ENCODE measurements at places on chromosomes 3 and 15.

GRCh38 chr3:64179249-64179648 lies 46.0 kb downstream of the PRICKLE2 start:
- DNase-seq: no peak

DNA sequence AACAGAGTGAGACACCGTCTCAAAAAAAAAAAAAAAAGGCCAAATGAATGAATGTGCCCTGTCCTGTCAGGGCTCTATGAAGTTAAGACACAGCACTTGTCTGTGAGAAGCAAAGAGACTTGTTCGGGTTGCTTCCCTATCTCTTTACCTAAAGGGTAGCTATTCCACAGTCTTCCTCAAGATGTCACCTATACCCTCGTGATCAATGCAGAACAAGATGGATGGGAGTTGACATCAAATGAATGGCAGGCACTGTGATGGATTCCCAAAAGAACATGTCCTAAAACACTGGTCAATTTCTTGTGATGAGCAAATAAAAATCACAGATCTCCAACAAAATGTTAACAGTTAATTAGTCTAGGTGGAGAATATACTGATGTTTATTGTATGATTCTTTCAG lies 9.5 kb downstream of the TADA3 start:
- DNase-seq: no peak

DNA sequence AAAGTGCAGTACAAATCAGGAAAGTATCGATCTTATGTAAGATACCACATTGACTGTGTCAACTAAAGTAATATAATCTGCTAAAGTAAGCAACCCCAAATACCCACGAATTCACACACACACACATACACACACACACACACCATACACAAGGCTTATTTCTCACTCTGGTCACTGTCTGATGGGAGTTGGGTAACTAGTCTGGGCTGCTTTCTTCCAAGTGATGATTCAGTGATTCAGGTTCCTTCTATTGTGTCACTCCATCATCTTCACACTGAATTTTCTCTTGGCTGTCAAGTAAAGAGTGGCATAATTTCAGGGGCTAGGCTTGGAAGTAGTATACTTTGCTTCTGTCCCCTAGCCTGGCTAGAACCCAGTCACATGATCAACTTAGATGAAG lies 104.8 kb upstream of the CCDC54 start:
- DNase-seq: peak; percentile 19

DNA sequence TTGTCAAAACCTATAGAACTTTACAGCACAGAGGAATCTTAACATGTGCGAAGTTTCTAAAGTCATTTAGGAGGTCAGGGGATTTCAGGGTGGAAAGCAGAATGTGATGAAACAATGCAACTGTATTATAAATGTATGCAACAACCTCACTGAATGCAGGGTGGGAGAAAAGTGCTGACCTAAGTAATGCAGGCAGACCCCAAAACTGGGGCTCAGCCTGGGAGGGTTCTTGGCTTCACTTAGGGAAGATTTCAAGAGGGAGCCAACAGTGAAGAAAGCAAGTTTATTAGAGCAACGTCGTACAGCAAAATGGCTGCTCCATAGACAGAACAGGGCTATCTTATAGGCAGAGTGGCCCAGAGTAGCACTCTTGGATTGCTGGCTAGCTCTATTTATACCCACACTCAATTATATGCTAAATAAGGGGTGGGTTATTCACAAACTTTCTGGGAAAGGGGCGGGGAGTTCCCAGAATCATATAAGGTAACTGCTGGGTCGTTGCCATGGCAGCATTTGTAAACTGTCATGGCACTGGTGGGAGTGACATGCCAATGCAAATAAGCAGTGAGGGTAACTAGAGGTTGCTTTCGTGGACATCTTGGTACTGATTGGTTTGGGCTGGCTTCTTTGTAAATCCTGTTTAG lies 14.2 kb upstream of the CAND2 start:
- DNase-seq: no peak

- no peak for DNase-seq
Measured at GRCh38 chr3:162200836-162201235, 704.2 kb downstream of the OTOL1 start.

- DNase-seq: no peak
Measured at GRCh38 chr3:25844891-25845290, 55.0 kb downstream of the OXSM start.

GRCh38 chr15:51137024-51137423 lies 42.3 kb upstream of the TNFAIP8L3 start:
- DNase-seq: no peak

DNA sequence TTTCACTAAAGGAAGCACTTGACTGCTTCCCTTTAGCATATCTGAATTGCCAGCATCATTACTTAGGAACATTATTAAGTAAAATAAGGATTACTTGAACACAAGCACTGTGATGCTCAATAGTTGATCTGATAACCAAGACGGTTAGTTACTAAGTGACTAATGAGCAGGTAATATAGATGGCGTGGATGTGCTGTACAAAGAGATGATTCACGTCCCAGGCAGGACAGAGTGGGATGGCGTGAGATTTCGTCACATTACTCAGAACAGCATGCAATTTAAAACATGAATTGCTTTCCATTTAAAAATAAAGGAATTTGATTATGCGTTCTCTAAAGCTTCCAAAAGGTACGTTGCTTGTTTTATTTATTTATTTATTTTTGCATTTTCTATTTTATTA lies 240.0 kb upstream of the ARHGEF26 start:
- DNase-seq: peak; percentile 78

DNA sequence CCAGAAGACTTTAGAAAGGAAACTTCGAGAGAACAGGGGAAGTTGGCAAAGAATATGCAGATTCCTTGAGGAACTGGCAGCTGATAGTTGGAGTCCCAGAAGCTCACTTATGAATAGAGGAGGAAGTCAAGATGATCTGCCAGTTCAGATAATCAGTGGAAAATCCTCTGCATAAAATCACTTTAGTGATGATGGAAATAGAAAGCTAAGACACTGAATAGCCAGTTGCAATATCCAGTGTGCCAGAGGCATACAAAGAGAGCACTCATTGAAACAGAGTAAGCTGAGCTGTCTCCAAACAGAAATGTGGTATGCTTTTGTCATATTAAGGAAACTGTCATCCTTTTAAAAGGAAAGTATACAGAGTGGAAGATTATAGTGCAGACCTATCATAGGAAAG lies 1207.6 kb downstream of the OTOL1 start:
- no peak for DNase-seq

DNA sequence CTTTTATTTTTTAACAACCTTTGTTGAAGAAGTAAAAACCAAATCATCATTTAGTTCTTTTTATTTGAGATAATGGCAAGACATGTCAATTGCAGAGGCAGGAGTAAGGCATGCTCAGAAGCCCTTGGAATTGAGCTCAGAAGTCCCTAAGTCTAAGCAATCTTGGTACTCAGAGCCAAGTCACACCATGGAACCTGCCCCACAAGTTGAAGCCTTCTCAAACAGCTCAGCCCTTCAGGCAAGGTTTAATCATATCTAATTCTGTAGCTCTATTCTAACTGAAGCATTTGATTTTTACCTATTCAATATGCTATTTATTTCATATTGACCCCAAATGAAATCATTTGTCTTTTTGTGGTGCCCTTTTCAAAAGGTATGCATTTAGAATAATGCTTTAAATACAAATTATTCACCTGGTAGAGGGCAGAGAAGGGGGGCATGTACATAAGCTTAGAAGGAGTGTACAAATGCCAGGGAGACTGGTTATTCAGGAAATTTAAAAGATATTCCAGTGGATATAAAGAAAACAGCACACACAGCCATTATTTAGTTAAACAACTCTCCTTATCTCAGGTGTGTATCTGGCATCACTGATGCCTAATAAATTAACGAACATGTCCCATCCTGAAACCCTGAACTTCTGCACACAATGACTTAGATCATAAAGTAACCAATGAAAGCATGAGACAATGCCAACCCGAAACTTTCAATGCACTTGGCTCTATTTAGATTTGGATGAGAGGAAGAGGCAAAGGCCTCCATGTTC lies 26.2 kb upstream of the TOP2B start:
- no peak for DNase-seq
